ENCODE measurements at places on chromosomes 7 and 10. TPM values are rescaled to one million over a fixed set of nuclear protein-coding genes. Genes with fewer than 3 reads are reported as not detected.
A peak's percentile ranks its signal among the peaks of the same experiment; 100 is the strongest.

GRCh38 chr10:10919976-10920375, 97.7 kb upstream of the CELF2 start:
- H3K4me3 ChIP-seq = no peak overlapping the region
- no peaks in the 10 kb centered on the region for H3K27me3 ChIP-seq
- H3K27ac ChIP-seq = no peak overlapping the region

DNA sequence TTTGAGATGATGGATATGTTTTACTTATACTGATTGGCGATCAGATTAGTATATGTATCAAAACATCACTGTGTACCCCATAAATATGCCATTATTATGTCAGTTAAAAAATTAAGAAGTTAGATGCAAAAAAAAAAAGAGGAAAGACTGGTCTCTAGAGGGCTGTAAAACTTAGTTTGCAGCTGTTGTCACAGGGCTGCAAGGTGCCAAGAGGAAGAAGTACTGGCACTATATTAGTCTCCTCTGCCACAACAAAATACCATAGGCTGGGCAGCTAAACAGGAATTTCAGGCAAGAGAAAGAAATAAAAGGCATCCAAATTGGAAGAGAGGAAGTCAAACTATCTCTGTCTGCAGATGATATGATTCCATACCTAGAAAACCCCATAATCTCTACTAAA, 177.8 kb upstream of the PLPP4 start:
- no peak overlapping the region for H3K4me3 ChIP-seq
- no peak for DNase-seq
- H3K27me3 ChIP-seq = no peaks in the 10 kb centered on the region
- H3K27ac ChIP-seq = no peak overlapping the region
- no peaks in the 10 kb centered on the region for H3K36me3 ChIP-seq

- H3K36me3 ChIP-seq = no peaks in the 10 kb centered on the region
- no peaks in the 10 kb centered on the region for H3K4me1 ChIP-seq
- H3K27ac ChIP-seq = no peak overlapping the region
- H3K27me3 ChIP-seq = no peaks in the 10 kb centered on the region
Observed at GRCh38 chr7:70016044-70016770, 417.9 kb downstream of the AUTS2 start.

DNA sequence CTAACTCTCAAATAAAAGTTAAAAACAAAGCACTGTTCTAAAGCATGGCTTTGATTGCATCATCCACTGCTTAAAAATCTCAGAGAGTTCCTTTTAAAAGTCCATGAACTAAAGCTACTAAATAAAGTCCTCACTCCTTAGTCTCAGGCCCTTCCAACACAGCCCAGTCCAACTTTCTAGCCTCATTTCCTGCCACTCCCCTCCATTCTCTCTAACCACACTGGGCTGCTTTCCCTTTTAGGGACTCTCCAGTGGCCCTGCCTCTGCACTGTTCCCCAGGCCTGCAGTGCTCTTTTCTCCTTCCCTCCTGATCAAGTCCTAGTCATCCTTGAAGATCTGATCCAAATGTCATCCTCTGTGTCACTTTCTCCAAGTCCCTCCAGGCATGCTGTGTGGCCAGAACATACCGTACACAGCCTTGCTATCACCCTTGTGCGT, 56.9 kb upstream of the PPP1R3C start:
- H3K27ac ChIP-seq = peak overlapping the region; percentile 73
- H3K36me3 ChIP-seq = no peaks in the 10 kb centered on the region
- peak; percentile 60 for DNase-seq
- H3K4me3 ChIP-seq = no peak overlapping the region

GRCh38 chr10:96222441-96222840, 48.9 kb downstream of the BLNK start:
- H3K4me1 ChIP-seq = no peaks in the 10 kb centered on the region
- H3K27me3 ChIP-seq = no peaks in the 10 kb centered on the region
- DNase-seq = no peak
- H3K36me3 ChIP-seq = no peaks in the 10 kb centered on the region
- H3K4me3 ChIP-seq = no peak overlapping the region

DNA sequence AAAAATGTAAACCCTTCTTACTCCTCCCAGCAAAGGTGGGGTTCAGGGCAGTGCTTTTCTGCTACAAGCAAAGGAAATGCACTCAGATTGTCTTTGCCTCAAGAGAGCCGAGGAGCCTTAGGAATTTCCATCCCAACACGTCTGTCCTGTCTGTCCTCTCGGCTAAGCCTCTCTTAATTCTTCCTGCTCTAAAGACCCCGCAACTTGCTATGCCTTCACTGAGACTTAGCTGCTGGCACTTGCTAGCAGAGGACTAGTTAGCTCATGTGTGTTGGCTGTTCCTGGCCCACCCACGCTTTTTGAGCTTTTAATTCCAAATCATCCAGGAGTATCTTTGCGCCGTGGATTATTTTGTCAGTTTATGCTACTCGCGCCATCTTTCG, 481 bp upstream of the NPM3 start:
- no peaks in the 10 kb centered on the region for H3K27me3 ChIP-seq
- no peak for DNase-seq
- peaks cover 7% of the 10 kb centered on the region for H3K36me3 ChIP-seq
- H3K27ac ChIP-seq = no peak overlapping the region
- H3K4me3 ChIP-seq = peak overlapping the region; percentile 49

GRCh38 chr10:112967200-112967599, 17.2 kb downstream of the TCF7L2 start:
- no peak overlapping the region for H3K27ac ChIP-seq
- no peak for DNase-seq
- H3K4me1 ChIP-seq = peaks cover 2% of the 10 kb centered on the region
- H3K36me3 ChIP-seq = no peaks in the 10 kb centered on the region

Gene EPC1
- 53.9 TPM for total RNA-seq

Gene BAMBI
- 34.5 TPM for total RNA-seq

Gene FLNC
- total RNA-seq = 135 TPM

Gene LRRC17
- total RNA-seq = 30.5 TPM
